ENCODE measurements at places on chromosomes 2 and 18.

- no peak for DNase-seq
Observed at GRCh38 chr2:108029912-108030311, 43.6 kb downstream of the SLC5A7 start.

DNA sequence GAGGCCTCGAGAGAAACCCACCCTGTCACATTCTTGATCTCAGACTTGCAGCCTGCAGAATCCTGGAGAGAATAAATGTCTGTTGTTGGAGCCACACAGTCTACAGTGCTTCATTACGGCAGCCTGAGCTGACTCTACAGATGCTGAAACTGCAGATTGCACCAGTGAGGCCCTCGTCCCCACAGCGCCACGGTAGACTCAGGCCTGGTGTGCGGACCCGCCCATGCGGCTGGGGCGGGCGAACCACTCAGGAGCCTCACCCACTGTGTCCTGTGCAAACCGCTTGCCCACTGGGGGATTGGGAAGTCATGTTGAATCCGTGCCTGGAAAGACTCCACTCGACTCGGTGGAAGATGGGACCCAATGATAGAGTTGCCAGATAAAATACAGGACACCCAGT, 125.2 kb upstream of the COPS8 start:
- no peak for DNase-seq

- no peak for DNase-seq
Observed at GRCh38 chr18:66510357-66511045, 93.4 kb downstream of the CDH19 start.

DNA sequence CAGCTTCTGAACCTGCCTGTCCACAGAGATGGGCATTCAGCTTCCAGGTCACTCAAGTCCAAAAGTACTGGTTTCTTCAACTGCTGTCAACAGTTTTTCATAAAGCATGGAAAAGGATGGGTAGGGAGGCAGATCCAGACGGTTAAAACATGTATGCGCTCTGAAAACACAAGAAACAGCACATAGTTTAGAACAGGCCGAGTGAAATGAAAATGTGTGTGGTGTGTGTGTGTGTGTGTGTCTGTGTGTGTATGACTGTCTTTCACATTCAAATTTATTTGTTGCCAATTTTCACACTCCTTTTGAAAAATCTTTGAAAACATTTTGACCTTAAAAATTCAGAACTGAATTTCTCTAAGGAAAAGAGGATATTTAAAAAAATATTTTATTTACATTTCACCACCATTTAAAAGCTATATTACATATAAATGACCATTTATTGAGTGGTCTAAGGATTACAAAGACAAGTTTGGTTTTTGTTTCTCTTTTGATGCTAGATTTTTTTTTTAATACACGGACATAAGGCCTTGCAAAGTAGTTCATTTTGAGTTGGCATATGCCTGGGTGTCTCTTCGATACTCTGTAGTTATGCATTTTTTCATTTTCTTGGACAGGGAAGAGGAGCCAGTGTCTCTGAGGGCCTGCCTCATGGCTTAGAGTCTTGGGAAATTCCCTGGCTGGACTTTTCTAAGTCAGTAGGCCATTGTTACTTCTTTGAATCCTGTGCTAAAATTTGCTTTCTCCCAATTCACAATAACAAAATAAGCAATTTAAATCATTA, 30.0 kb upstream of the STK17B start:
- no peak for DNase-seq

DNA sequence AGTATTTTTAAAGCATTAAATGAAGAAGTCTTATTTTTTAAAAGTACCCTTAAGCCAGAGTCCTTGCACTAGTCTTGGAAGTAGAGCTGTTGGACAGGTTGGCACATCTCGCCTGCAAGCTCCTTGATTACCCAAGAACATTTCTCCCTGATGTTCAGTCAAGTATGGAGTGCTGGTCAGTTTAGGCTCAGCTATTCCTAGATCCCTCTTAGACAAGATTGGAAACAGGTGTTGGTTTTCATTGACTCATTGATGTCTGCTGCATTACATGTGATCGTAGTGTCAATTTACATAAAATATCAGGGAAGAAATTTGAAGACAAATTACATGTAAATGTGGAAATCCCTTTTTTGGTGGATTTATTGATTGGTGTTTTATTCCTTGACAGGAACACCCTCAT, 170.4 kb downstream of the ZNF407 start:
- DNase-seq: no peak

GRCh38 chr2:49042488-49042887, 111.8 kb downstream of the FSHR start:
- DNase-seq: no peak

GRCh38 chr2:143085125-143085784, 44.0 kb upstream of the ARHGAP15 start:
- DNase-seq: no peak

GRCh38 chr18:59842947-59843346, 56.8 kb upstream of the PMAIP1 start:
- no peak for DNase-seq

All from activated T-helper 1 cell treated with Interleukin-2 at 50 U/mL for 16 hours (primary cell).